ENCODE measurements at places on chromosomes 1 and 21.

DNA sequence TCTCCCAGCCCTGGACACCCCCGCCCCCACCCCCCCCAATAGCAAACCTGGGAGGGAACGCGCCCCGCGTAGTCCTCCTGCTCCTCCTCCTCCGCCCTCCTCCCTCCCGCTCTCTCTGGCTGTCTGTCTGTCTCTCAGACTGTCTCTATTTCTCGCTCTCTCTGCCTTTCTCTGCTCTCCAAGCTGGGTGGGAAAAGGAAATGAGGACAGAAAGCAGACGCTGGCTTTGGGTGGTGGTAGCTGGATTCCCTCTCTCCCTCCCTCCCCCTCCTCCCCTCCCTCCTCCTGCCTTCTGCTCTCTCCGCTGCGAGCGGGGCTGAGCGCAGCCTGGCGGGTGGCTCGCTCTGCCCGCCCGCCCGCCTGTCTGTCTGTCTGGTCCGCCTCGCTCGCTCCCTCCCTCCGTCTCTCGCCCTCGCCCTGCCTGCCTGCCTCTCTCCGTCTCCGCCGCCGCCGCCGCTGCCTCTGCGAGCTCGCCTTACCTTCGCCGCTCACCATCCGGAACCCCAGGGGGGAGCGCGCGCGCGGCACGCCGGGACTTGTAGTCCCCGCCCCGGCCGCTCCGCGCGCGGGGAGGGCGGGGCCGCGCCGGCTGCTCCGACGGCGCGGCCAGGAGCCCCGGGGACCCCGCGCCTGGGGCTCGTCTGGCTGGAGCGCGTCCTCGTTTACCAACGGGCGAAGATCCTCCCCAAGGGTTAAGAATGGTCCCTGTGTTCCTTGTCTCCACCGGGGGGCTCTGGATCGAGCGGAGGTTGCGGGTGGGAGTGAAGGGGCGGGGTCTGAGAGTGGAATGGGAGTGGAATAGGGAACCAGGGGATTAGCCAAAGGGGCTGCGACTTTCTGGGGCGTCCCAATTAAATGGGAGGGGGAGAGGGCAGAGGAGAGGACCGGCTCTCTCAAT is at the start of gene AHDC1:
AHDC1 (minus strand) TSS at position 464 of the 898 bp plus-strand sequence. CDS start 52,029 bp downstream, outside the sequence.
- peak; percentile 94 for DNase-seq

DNA sequence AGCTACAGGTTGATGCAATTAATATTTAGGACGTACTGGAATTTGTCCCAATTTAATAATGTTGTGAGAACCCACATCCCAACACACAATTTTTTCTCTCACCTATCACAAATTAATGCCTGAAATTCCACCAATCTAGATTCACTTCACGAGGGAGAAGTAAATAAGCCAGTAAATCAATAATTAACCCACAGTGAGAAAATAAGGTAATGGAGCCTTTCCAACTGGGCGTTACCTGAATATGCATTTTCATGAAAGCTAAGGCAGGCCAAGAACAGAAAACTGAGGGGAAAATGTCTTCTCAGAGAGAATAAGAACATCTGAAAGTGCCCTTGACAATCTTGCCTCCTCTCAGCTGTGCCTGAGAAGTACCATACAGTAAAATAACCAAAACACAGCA is 240.8 kb upstream of the NR5A2 start:
- DNase-seq = no peak

DNA sequence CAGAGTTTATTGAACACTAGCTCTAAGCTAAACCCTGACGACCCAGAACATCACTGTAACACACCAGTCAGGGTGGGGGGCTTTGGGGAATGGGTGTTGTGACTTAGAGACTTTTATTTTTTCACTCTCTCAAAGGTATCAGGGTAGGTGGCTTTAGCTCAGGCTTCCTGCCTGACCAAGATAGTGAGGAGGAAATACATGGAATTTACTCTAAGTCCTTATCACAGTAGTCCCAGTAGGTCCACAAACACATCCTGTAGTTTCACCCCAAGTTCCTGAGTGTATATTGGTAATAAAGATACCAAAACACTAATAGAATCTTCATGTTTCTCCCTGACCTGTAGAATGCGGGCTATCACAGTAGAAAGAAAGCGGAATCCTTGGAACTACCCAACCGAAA is 15.1 kb downstream of the GJA5 start:
- DNase-seq = no peak

- DNase-seq = no peak
Observed at GRCh38 chr21:39456665-39457064, 4.9 kb downstream of the SH3BGR start.

DNA sequence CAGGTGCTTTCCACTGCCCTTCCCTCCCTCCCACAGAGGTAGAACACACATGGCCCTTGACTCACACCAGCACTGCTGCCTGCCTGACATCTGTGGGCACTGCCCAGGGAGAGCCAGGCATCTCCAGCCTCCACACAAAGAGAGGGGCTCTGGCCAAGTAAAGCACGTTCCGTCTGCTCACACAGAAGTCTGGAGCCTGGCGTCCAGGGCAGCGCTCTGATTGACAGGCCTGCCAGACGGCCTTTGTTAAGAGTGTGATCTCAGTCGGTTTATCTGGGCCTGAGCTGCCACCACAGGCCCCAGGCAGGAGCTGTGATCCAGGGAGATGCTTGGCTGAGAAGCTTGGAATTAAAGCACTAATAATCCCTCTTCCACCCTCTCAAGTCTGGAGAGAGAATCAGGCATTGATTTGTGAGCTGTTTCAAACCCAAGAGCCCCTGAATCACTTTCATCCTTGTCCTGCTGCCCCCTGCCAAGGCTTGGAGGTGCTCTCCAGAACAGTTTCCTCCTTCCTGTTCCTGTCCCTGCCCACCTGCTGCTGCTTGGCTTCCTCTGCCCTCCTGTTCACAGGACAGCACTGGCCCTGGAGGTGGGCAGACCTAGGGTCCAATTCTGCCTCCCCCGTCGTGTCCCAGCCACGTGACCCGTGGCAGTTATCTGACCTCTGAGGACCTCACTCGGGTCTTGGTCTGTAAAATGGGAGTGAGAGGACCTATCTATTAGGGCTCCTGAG is 3.7 kb downstream of the DMRTB1 start:
- peak; percentile 62 for DNase-seq

GRCh38 chr21:44380876-44381275 is 27.5 kb downstream of the TRPM2 start:
- DNase-seq = peak; percentile 33

GRCh38 chr1:245682638-245683628 is 528.1 kb downstream of the KIF26B start:
- no peak for DNase-seq

DNA sequence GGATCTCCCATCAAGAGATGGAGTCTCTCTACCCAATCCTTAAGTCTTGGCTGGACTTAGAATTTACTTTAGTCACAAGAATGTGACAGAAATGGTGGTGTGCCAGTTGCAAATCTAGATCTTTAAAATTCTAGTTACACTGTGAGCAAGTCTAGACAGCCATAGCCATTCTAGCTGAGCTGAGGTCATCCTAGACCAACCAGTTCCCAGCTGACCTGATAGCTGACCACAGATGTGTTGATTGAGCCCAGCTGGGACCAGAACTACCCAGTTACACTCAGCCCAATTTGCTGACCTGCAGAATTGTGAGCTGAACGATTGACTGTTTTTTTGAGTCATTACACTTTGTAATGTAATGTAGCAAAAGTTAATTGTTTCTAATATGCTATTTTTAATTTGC is 251.8 kb downstream of the ADGRL2 start:
- DNase-seq = no peak

DNA sequence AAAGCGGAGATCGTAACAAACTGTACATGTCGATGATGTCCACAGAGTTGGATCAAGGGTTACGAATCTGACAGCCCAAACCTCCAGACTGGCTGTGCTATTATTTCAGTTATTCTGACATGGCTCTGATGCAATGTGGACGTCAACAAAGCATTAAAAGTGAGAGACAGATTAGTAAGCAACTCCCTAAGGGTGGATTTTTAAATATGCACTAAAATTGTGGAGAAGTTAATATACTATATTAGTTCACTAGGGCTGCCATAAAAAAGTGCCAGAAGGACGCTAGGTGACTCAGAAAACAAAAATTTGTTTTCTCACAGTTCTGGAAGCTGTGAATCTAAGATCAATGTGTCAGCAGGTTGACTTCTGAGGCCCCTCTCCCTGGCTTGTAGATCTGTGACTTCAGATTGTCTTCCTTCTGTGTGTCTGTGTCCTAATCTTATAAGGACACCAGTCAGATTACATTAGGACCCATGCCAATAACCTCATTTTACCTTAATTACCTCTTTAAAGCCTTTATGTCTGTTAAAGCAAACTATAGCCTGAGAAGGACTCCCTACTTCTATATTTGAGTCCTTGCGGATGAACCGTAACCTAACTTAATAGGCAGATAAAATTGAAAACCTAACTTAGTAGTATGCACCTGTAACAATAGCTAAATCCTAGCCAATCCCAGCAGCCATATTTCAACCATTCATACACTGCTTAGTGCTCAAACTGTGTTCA is 66.0 kb upstream of the BACH1 start:
- DNase-seq = no peak

GRCh38 chr21:38083535-38083934 is 167.3 kb upstream of the KCNJ6 start:
- no peak for DNase-seq

- DNase-seq = no peak
Observed at GRCh38 chr1:107953556-107953955, 11.4 kb downstream of the VAV3 start.

- DNase-seq = no peak
Observed at GRCh38 chr1:149923626-149924025, 4.0 kb downstream of the SF3B4 start.

- DNase-seq = no peak
Observed at GRCh38 chr1:86502721-86503405, 34.1 kb downstream of the CLCA1 start.

DNA sequence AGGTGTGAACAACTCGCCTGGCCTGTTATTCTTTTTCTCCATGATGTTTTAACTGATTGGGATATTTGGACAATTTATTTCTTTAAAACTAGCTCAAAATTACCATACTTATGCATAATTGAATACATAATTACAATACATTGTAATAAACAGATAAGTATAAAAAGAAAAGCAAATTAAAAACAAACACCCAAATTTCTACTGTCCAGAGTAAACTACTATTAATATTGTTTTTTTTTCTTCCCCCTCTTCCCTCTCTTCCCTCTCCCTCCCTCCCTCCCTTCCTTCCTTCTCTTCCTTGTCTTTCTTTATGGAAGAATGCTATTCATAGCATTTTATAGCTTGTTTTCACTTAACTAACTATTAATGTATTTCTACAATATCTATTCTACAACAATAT is 117.7 kb upstream of the IVNS1ABP start:
- DNase-seq = no peak

DNA sequence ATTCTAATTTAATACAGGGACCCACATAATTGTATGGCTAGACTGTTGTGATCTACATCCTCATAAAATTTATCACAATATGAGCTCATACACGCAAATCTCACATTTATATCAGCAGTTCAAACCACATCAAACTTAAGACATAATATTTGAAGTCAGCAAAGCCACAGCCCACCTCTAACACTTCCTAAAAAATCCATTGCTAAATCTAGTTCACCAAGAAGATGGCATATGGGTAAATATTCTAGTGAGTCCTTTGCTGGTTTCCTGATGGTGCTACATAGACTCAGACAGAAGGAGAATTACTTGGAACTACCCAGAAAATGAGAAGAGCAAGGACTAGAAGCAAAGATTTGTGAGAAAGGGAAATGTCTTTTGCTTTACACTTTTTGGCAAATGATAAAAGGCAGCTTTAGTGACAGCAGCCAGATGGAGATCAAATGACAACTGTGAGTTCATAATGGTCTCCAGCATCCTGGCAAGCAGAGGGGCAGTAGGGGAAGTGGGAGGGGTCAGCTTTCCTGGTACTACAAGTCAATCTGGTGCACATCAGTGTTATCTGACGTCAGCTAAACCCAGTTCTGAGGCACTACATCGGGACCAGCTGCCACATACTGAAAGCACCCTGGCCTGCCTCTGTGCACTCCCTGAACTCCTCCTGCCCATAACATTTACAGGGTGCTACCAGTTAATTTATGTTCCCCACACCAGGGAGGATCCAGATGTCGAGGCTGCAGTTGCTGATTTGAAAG is 10.6 kb upstream of the GADD45A start:
- DNase-seq = no peak

GRCh38 chr21:46347203-46347550 is 23.2 kb downstream of the PCNT start:
- no peak for DNase-seq

- peak; percentile 93 for DNase-seq
Observed at GRCh38 chr1:156096640-156097391, 14.6 kb upstream of the MEX3A start.

DNA sequence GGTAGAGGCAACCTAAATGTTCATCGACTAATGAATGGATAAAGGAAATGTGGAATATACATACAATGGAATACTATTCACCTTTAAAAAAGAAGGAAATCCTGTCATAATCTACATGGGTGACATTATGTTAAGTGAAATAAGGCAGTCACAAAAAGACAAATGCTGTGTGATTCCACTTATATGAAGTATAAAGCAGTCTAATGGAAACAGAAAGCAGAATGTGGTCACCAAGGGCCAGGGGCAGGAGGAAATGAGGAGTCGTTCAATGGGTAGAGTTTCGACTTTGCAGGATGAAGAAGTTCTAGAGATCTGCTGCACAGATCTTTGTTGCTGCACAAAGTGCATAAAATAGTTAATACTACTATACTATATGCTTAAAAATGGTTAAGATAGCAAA is 7.8 kb downstream of the DIPK1A start:
- DNase-seq = no peak

DNA sequence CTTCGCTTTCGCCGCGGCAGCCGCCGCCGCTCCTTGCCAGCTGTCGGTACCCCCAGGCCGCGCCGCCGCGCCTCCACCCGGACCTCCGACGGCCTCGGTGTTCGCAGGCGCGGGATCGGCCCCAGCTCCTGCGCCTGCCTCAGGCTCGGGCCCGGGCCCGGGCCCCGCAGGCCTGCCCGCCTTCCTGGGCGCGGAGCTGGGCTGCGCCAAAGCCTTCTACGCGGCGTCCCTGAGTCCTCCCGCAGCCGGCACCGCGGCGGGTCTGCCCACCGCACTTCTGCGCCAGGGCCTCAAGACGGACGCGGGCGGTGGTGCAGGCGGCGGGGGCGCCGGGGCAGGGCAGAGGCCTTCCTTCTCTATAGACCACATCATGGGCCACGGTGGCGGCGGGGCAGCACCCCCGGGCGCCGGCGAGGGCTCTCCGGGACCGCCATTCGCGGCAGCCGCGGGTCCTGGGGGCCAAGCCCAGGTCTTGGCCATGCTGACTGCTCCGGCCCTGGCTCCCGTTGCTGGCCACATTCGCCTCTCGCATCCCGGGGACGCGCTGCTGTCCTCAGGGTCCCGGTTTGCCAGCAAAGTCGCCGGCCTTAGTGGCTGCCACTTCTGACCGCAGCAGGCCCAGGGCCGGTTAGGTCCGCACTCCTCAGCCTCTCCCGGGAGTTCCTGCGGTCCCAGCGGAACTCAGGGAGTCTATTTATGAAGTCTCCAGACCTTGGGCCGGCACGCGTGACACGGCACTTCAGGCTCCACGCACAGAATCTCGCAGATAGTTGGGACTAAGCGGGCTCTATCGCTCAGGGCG is 1.4 kb downstream of the FOXD2 start:
- DNase-seq = no peak

All from coronary artery (tissue), 2 donors.